ENCODE measurements at places on chromosomes 2 and 18. TPM values are rescaled to one million over a fixed set of nuclear protein-coding genes. Genes with fewer than 3 reads are reported as not detected.

- DNase-seq = peak; percentile 84
Observed at GRCh38 chr18:23918395-23919032, 96.0 kb upstream of the TTC39C start.

DNA sequence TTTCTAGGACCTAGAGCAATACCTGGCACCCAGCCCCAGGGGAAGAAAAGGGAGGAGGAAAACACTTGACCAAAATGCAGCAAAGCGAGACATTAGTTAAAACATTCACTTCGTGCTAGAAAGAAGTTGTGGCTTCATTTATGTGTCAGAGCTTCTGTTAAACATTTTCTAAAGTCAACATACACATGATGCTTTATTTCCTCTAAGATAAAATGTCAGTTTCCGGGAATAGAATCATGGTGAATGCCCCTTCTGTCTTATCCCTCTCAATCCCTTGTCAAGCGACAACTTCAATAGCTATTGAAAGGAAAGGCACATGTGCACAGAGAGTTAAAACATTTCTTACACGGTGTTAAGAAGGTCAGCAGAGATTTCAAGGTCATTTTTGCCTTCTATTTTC is 404.6 kb upstream of the CWC22 start:
- peak; percentile 17 for DNase-seq

GRCh38 chr18:35616664-35617423 is 35.3 kb downstream of the GALNT1 start:
- DNase-seq = peak; percentile 32

The C2orf81 gene
- 2.7 TPM for total RNA-seq

The ZNF516 gene
- total RNA-seq = 15.9 TPM

DNA sequence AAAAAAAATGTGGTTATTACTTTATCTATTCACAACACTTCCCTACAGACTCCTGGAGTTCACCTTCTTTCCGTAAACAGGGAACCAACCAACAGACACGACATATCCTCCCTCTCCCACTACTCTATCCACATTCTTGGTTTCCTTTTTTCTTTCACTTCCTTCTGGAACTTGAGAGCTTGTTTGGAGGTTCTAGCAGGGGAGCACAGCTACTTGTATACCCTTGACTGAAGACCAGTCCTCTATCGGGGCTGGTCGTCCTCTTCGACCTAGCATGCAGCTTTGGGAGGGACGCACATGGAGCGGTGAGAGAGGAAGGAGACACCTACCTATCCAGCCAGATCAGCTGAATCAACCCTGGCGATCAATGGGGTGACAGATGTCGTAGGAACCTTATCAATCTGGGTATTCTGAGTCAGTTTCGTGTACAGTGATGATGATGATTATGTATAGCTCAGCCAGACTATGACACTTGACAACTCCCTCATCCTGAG is 43.5 kb upstream of the MSH2 start:
- no peak for DNase-seq

The MROH2A gene
- total RNA-seq = 4.0 TPM

The GKN2 gene
- total RNA-seq = 1,354 TPM

GRCh38 chr2:133561045-133561852 is 7.0 kb downstream of the NCKAP5 start:
- DNase-seq = no peak

- no peak for DNase-seq
Observed at GRCh38 chr2:85843543-85843942, 45.2 kb downstream of the ST3GAL5 start.

- DNase-seq = peak; percentile 79
Observed at GRCh38 chr2:112048887-112049286, 6.2 kb upstream of the TMEM87B start.

The NAT8 gene
- not detected for total RNA-seq

DNA sequence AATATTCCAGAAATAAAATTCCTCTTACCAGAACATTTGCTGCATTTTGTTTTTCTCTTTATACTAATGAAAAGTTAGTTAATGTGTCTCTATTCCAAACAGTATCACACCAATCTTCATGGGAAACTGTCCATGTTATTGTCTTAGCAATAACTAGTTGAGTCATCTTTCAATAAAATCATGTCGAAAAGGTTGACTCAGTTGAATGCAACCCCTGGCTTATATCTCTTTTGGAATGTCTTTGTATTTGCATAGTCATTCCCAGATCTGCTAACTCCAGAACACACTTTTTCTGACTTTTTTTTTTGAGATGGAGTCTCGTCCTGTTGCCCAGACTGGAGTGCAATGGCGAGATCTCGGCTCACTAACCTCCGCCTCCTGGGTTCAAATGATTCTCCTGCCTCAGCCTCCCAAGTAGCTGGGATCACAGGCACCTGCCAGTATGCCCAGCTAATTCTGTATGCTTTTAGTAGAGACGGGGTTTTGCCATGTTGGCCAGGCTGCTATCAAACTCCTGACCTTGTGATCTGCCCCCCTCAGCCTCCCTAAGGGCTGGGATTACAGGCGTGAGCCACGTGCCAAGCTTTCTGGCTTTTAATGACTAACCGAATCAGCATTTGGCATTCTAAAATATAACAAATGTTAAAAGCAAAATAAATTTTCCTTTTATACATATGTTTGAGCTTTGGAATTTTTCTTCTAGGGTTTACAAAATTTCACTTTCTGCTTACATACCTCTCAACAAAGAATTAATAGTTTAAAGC is 133.2 kb upstream of the GULP1 start:
- DNase-seq = no peak

DNA sequence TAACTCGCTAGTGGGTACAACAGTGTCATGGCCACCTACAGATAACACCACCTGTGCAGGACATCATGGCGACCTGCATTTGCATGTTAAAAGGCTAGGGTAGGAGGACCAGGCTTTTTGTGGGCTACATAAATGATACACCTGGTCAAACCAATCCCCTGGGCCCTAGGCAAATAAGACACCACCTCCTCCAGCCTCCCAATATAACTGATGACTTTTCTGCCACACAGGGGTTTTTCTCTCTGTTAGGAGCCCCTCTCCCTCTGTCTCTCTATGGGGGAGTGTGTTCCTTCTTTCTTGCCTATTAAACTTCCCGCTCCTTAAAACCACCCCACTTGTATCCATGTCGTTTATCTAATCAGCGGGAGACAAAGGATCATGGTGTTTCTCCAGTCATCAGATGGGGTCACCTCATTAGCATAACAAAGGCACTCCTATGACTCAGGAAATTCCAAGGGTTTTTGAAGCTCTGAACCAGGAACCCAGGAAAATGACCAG is 10.8 kb upstream of the BUB1 start:
- no peak for DNase-seq

The CROCC2 gene
- not detected for total RNA-seq

The LCT gene
- total RNA-seq = not detected

- no peak for DNase-seq
Observed at GRCh38 chr18:45175511-45175910, 439.8 kb upstream of the SLC14A2 start.

DNA sequence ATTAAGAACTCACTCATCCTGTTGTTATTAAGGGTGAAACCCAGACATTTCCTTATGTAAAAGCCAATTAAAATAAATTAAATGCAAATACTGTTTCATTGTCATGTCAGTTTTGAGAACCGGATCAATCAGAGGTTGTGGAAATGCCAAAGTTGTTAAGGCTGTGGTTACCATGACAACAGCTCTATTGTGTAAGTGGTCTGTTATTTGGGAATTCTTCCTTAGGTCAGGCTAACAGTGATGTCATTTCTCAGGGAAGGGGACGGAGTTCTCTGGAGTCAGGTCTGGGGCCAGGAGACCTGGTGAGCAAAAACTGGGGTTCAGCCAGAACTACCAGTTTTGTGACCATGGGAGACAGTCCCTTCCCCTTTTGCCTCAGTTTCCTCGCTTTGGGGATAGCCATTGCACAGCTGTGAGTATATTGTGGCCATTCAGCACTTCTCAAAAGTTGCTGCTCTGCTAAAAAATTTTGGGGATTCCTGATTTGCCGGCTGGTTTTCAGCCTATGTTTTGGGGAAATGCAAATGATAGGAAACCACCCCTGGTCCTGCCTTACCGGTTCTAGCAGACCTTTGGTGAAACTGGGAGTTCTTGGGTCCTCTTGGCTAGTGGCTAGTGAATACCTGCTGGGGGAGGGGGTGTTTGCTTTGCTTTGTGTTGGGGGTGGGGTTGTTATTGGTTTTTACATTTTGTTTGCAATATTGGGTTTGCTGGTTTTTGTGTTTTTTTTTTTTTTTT is 21.6 kb downstream of the HPCAL1 start:
- DNase-seq = no peak

The GALR1 gene
- total RNA-seq = 1.8 TPM

DNA sequence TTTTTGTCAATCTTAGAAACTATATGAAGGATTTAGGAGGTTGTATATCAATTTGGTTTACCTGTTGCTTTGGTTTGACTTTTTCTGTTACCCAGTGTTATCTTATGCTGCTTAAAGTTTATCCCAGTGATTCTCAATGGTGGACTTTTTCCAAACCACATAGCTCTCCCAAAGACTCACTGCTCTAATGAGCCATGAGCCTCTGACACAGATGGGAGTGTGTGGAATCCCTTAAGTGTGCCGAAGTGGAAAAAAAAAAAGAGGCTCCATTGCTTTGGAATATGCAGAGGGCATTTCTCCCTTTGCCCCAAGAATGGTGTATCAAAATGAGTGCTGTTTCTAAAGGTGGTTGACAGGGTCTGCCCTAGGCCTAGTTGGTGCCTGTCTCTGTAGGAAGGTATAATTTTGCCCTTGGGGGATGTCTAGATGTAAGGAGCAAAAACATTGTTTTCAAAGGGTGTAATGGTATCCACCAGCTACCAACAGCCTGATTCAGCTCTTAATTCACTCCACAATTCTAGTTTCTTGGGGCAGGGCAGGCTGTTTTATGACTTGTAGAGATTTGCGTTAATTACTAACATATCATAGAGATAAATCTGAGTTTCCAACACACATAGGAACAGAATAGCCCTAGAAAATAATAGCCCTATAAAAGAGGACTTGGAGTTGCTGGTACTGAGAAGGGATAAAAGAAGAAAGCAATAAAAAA is 64.3 kb upstream of the CYP26B1 start:
- no peak for DNase-seq

The ANKRD62 gene
- total RNA-seq = not detected

DNA sequence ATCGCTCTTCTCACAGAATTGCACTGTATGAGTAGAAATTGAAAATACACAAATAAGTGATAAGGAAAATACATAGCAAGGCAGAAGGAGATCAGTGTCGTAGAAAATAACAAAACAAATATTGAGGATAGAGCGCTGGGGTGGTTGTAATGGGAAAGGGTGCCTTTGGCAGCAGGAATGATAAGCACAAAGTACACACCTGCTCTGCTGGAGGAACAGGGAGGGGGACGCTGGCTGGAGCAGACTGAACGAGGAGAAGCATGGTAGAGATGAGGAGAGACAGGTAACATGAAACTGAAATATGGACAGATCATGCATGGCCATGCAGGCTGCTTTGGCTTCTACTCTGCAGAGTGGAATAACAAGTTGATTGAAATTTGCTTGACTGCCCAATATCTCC is 181.2 kb upstream of the FSHR start:
- DNase-seq = peak; percentile 8

The IL1F10 gene
- total RNA-seq = not detected

DNA sequence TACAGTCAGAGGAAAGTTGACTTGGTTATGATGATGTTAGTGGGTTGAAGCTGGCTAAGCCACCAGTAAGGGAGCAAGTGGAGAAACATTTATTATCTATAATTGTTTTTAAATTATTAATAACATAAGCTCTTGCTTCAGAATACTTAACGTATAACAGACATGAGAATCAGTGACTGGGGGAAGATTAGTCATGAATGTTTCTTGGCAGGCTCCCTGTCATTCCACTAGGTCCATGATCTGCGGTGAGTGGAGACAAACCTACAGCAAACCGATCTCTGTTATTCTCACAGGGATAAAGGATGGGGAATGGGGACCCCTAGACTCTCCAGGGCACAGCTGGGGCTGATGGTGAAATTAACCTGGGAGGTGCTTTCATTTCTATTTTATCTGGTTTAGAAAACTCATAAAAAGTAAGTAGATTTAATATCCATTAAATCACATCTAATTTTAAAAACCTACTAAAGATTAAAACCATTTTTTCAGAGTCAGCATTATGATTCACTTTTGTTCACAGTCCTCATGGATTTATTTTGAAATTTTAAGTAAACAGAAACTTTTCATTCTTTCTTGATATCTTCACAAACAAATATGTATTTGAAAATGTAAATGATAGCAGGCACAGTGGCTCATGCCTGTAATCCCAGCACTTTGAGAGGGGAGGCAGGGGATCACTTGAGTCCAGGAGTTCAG is 420.3 kb downstream of the PTPRM start:
- no peak for DNase-seq

- peak; percentile 23 for DNase-seq
Observed at GRCh38 chr2:128449226-128450061, 130.8 kb upstream of the HS6ST1 start.

DNA sequence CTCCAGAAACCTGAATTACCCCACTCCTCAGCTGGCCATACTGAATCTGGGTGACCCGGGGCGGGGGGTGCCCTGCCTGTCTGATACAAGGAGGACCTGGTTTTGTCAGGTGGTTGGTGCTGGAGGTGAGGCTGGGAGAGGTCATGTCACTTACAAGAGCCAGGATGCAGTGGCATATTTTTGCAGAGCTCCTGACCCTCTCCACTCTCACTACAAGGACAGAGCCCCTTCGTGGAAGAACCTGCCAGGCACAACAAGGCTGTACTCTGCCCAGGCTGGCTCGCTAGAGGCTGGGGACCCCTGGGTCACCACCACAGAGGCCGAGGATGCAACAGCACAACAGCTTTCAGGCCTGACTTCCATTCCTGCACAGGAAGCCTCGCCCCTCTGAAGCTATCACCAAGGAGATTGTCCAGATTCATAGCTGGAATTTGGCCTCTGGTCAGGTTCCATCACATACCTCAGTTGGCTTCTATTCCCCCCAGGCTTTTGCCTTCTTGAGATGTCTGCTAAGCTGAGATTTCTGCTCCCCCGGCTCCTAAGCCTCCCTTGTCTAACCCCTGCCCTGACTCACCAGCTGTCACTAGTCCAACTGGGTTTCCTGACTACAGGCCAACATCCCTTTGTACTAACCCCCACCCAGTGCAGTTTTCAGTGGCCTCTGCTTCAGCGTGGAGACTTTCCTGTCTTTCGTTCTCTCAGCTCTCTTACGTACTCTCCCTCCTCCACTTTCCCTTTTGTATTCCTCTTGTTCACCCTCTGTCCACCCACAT is 132.5 kb upstream of the EPAS1 start:
- DNase-seq = peak; percentile 62

The IL1RL1 gene
- total RNA-seq = 0.29 TPM

GRCh38 chr2:15844211-15844801 is 96.0 kb upstream of the MYCN start:
- DNase-seq = no peak

The COA5 gene
- total RNA-seq = 1.2 TPM
